ENCODE measurements at places on chromosomes 16 and 17. TPM values are rescaled to one million over a fixed set of nuclear protein-coding genes. Genes with fewer than 3 reads are reported as not detected.

DNA sequence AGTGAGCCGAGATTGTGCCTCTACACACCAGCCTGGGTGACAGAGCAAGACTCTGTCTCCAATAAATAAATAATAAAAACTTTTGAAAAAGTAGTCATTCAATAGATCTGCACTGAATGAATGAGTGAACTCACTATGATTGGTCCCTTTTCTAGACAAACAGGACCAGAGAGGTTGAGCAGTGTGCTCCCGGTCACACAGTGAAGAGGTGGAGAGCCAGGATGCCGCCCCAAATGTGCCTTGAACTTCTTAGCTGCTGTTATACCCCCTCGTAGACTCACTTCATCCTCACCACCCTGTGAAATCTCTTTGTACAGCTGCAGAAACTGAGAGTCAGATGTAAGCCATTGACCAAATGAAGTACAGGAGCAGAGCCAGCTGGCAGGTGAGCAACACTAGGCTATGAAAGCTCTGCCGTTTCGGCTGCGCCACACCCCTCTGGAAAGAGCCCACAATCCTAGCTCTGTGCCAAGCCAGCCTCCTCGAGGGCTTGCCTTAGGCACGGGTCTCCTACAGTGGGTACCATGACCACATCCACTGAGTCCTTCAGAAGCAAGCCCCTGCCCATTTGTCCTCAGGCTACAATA is 7.8 kb upstream of the KIAA0513 start:
- no peak for DNase-seq

- DNase-seq: no peak
Observed at GRCh38 chr16:72480911-72481310, 309.0 kb upstream of the PMFBP1 start.

- DNase-seq: no peak
Observed at GRCh38 chr17:80468242-80468641, 8.2 kb downstream of the NPTX1 start.

- DNase-seq: no peak
Observed at GRCh38 chr16:81405702-81406113, 38.9 kb upstream of the CMIP start.

GRCh38 chr17:65531256-65532100 is 30.0 kb downstream of the AXIN2 start:
- DNase-seq: no peak

DNA sequence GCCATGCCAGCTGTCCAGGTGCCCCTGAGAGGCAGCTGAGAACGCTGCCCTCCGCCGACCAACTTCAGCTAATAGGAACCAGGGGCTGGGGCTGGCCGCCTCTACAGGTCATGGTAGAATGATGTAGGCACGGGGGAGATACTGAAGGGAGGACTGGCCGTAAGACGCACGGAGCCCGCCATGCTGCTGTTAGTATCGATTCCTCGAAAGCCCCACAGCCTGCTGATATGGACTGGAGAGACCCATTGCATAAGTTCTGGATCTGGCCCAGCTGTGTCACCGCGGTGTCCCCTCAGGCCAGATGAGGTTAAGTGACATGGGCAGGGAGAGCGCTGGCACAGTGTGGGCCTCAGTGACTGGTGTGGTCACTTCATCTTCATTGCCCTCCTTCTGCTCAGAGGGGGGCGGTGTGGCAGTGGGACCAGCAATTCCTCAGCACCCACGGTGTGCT is 75.6 kb downstream of the AMFR start:
- DNase-seq: no peak

DNA sequence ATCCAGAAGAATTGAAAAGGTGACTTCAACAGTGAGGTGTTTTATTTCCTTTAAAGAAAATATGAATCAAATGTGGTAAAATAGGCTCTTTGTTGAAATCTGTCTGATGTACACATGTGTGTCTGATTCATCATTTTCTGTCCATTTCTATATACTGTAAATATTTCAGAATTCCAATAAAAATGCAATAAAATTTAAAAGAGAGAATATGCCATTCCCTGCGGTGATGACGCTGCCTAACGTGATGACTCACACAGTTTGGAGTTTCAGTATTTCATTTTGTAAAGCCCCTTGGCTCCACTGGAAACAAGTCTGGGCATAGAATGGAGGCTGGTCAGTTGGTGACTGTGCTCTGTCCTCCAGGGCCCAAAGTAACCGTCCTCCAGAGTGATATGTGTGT is 482.5 kb upstream of the CDH5 start:
- no peak for DNase-seq

- DNase-seq: no peak
Observed at GRCh38 chr17:3015890-3016289, 47.5 kb downstream of the OR1D5 start.

Gene C16orf74
- total RNA-seq: 2.4 TPM

Gene CUEDC1
- 38.4 TPM for total RNA-seq

Gene ARL5C
- not detected for total RNA-seq

Gene CA10
- total RNA-seq: not detected

Gene CPHXL2
- not detected for total RNA-seq

Gene GAS2L2
- not detected for total RNA-seq
